ENCODE measurements at places on chromosomes 3 and 15.

- no peak for DNase-seq
Observed at GRCh38 chr3:88307666-88308065, 157.9 kb downstream of the C3orf38 start.

DNA sequence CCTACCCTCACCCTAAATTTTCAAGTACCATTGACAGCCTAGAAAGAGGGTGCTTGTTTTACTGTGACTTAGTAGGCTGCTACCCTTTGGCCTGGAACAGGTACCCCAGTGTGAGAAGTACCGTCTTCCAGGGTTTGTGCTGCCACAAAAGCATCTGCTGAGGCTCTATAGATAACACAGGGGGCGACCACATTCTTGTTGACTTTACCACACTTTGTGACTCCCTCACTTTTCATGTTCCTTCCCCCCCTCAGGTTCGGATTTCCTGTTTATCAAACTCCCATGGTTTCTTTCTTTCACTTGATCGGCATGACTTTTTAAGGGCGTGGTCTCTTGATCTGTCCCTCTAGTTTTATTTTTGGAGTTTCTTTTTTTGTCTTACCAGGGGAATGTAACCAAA is 23.5 kb downstream of the EXOG start:
- no peak for DNase-seq

DNA sequence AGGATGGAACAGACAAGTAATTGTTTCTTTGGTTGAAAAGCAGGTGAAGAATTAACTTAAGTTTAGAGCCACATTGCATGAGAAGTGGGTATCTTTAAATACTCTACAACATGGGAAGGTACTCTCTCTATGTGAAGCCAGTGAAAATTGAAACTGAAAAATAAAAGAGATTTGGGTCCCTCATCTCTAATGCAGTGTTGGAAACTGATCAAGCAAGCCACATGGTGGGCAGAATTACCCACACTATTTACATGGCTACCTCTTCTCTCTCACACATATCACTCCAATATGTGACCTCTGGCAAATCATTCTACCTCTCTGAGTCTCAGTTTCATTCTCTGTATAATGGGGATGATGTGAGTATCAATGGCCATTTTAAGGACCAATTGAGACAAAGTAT is 339.0 kb downstream of the IL5RA start:
- no peak for DNase-seq

DNA sequence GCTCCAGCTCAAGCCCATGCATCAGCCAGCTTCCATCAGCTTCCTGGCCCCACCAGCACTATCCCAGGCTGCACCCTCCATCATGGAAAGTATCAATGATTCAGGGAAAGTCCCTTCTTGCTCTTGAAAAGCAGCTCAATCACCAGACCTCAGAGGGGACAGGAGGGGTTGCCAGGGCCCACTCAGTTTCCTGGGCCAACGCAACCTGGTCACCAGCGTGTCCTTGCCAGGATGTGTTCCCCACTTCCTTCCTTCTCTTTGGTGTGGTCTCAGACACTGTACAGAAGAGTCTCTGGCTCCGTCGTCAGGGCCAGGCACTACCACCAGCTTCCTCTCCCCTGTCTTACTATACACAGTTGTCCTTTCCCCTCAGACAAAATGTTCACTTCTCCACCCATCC is 3.0 kb downstream of the HDC start:
- DNase-seq, result no peak
